CD8-positive, alpha-beta T cell (primary cell): ENCODE measurements at places on chromosomes 3 and 15.

DNA sequence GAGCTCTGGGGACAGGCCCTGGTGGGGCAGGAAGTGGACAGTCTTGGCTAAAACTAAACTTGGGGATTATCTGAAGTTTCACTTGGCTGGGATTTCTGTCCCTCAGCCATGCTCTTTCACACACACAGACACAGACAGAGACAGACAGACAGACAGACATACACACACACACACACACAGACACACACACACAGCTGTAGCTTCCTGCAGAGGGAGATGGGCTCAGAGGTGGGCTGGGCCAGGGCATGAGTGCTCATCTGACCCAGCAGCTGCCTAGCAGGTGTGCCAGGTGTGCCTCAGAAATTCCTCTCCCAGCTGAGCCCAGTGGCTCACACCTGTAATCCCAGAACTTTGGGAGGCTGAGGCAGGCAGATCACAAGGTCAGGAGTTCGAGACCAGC lies 3.3 kb downstream of the RHOV start:
- no peak for DNase-seq

- DNase-seq = no peak
Observed at GRCh38 chr3:180657094-180657493, 22.2 kb downstream of the CCDC39 start.

- DNase-seq = no peak
Observed at GRCh38 chr3:107842940-107843339, 247.9 kb downstream of the CD47 start.

DNA sequence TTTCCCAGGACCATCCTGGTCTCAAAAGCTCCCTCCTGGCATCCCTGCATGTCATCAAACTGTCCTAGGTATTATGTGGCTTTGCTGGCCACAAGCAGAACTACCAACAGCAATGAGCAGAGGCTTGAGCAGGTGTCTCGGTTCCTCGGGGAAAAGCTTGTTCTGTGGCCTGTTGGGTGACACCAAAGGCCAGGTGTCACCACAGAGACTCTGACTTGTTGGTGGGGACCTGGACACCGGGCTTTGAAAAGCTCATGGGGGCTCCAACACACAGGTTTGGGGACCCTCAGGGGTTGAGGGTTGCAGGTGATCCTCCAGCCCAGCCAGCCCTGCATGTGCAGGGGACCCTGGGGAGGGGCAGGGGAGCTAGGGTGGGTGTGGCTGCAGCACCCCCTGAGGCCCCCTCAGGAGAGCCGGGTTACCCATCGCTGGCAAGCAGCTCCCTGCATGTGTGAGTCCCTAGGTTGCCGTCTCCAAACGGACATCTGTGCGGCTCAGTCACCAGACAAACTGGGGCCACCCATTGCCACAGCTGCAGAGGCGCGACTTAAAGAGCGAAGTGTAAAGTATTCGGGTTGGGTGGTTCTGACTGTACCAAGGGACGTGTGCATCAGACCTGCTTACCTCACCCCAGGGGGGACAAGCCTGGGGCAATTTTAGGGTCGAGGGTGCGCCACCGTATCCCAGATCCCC lies 140.1 kb downstream of the CHSY1 start:
- DNase-seq = no peak

DNA sequence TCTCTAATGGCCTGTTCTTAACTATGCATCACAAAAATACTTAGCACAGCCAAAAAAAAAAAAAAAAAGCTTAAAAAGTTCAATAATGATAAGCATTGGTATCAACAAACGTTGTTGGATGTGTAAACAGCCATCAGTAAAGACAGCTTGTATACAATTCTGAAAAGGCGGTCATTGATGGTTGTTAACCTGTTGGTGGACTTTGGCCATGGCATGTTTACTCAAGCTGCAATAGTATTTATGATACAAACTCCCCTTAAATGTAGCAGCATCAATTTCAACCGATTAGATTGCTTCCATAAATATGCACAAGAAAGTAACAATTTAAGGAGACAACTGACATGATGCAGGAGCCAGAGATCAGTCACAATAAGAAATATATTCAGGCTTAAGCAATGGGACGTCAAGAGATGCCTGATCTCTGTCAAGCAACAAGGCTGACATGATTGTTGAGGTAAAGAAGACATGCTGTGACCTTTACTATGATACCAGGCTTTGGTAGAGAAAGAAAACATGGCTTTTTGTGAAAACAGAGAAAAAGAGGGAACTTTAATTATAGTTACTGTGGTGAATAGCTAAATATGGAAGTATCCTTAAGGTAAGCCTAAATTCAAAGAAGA lies 14.2 kb upstream of the SLC7A14 start:
- no peak for DNase-seq

DNA sequence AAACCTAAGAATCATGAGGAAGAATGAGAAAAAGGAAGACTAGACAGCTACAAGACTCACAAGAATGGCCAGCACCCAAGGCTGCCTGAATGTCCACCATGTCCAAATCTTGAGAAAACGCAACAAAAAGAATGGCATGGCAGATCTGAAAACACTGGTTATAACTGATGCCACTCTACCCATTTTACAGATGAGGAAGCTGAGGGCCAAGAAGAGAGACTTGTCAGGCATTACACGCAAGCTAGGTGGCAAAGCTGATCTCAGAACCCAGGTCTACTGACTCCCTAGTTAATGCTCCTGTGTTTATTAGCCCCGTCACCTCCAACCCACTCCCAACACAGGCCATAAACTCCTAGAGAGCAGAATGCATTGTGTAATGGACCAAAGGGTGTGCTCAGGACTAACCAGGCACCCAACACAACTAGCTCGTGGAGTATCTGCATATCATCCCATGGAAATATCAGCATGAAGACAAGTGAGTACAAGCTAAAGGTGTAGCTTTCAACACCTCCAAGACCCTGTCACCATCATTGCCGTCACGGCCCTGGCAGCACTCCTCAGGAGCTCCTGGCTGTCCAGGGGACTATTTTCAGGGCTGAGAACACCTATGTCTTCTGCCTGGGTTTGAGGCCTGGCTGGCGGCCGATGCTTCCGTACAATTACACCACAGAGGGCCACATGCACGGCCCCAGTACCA lies 111.7 kb downstream of the XXYLT1 start:
- DNase-seq = no peak

DNA sequence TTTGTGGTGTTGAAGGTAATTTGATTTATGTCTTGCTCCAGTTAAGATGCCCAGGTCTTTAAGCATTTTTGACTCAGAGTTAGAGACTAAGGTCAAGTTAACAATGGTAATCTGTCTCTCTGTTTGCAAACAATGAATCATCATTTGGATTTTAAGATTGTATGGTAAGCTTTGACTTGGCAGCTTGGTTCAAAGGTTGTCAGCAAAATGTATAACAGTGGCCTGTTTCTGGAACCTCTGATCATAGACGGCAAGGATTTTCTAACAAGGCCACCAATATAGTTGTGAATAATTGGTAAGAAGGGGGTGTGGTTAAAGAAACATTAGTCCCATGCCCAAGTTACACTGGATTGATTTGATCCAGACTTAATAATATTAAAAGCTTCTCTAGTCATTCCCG lies 775.2 kb upstream of the GOLIM4 start:
- DNase-seq = no peak

- DNase-seq = no peak
Observed at GRCh38 chr15:64774629-64775493, 528 bp downstream of the RBPMS2 start.
